ENCODE measurements at places on chromosomes 5 and 9.

DNA sequence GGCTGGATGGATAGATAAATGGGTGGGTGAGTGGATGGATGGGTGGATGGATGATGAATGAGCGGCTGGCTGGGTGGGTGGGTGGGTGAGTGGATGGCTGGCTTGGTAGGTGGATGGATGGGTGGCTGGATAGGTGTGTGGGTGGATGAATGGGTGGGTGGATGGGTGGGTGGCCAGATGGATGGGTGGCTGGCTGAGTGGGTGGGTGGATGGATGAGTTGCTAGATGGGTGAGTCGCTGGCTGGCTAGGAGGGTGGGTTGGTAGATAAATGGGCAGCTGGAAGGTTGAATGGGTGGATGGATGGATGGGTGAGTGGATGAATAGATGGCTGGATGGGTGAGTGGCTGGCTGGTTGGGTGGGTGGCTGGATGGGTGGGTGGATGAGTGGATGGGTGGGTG, 27.9 kb upstream of the CEP72 start:
- DNase-seq: no peak

DNA sequence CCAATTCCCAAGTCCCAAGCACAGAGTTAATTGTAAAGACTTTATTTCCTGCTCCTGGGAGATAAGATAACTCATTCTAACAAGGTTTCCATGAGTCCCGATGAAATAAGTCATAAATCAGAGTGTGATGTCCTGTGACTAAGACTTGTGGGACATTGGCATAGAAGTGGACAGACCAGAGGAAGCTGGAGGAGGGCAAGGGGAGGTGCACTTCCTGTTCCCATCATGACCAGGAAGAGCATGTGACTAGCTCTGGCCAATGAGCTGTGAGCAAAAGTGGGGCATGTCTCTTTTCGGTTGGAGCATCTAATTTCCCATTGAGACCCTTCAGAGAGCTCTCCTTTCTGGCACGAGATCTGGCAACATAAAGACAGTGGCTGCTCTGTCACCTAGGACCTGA, 100.4 kb downstream of the ZNF354C start:
- no peak for DNase-seq

GRCh38 chr5:161286066-161286655, 260.4 kb downstream of the GABRB2 start:
- no peak for DNase-seq

DNA sequence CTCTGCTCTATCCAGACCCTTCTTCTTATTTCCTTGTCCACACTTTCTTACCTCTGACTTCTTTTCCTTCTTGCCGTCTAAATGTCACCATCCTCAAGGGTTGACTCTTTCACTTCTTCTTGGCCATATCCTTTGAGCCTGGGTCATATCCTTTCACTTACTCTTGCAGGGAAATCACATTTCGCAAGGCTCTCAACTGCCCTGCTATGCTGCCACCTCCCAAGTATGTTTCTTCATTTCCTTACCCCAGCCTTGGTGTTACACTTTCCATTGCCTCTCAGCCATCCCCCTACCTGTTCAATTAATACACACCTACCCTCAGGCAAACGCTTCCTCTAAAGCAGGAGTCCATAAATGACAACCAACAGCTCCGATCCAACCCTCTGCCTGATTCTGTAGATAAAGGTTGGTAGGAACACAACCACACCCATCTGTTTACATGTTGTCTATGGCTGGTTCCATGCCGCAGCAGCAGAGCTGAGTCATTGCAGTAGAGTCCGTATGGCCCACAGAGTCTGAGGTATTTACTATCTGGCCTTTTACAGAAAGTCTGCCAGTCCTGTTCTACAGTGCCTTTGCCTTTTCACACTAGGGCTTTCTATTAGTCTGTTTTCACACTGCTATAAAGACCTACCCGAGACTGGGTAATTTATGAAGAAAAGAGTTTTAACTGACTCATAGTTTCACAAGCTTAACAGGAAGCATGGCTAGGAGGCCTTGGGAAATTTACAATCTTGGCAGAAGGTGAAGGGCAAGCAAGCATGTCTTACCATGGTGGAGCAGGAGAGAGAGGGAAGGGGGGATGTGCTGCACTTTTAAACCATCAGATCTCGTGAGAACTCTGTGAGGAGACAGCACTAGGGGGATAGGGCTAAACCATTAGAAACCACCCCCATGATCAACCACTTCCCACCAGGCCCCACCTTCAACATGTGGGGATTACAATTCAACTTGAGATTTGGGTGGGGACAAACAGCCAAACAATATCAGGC, 97.9 kb downstream of the SV2C start:
- no peak for DNase-seq

GRCh38 chr5:174736777-174737176, 12.4 kb downstream of the MSX2 start:
- DNase-seq: no peak
